ENCODE measurements at places on chromosomes 2 and 18.

- DNase-seq: no peak
Measured at GRCh38 chr2:218002845-218003180, at the start of gene TNS1. Gene TNS1 (minus strand): TSS chr2:218002995. CDS start chr2:218002872, 123 bp downstream.

DNA sequence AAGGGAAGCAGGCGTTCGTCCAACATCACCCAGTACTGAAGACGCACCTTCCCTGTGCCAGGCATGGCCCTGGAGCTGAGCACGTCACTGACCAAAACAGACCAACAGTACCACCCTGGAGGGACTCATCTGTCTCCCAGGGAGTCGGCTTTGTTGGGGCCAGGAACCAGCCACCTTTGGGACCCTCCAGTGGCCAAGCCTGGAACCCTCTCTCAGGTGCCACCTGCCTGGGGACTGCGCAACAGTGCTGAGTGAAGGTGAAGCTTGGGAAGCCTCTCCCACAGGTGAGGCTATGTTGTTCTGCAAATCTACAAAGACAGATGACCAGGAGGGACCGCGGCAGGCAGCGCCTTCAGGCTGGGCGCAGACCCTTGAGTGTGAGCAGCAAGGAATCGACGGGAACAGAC, 91.4 kb upstream of the OTOS start:
- no peak for DNase-seq

DNA sequence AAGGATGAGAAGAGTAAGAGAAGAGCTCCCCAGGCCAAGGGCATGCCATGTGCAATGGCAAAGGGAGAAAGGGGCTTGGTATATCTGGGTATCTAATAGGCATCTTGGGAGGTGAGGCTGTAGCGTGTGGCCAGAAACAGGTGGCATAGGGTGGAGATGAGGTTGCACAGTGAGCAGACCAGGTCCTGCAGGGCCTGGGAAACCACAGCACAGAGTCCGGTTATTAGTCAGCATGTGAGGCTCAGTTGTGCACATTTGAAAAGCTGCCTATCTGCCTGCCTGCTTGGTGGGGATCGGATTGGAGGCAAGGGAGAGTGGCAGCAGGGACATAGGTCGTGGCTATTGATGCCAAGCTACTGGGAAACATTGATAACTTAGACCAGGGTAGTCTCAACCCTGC, 190.6 kb downstream of the TPGS2 start:
- no peak for DNase-seq

- no peak for DNase-seq
Measured at GRCh38 chr2:111662771-111663470, 221.1 kb downstream of the ANAPC1 start.

DNA sequence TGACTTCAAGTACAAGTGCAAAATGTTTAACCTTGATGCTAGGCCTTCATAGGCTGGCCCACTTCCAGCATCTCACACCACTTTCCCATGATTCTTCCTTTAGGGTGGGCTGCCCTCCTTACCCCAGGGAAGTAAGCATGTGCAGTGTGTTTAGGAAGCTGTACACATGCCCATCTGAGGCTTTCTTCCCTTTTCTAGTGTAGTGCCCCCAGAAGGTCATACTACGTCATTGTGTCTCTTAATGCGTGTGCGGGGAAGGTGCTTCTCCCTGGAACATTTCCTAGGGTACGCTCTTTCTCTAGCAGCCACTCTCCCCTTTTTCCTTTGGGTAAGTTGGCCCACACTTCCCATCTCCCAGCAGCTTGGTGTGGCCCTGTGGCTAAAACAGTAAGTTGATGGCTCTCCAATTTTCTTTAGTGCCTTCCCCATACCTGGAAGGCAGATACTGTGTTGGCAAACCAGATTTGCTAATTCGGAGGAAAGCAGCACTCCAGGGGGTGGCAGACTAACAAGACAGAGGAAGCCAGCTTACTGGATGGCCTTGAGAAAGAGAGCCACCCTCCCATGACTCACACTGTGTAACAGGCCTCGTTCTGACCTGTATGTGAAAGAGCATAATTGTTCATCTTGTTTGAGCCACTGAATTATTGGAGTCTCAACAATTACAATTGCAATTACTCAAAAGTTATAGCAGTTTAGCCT, 1.1 kb upstream of the SULT6B1 start:
- no peak for DNase-seq

- no peak for DNase-seq
Measured at GRCh38 chr2:88182721-88183120, 12.6 kb downstream of the THNSL2 start.

DNA sequence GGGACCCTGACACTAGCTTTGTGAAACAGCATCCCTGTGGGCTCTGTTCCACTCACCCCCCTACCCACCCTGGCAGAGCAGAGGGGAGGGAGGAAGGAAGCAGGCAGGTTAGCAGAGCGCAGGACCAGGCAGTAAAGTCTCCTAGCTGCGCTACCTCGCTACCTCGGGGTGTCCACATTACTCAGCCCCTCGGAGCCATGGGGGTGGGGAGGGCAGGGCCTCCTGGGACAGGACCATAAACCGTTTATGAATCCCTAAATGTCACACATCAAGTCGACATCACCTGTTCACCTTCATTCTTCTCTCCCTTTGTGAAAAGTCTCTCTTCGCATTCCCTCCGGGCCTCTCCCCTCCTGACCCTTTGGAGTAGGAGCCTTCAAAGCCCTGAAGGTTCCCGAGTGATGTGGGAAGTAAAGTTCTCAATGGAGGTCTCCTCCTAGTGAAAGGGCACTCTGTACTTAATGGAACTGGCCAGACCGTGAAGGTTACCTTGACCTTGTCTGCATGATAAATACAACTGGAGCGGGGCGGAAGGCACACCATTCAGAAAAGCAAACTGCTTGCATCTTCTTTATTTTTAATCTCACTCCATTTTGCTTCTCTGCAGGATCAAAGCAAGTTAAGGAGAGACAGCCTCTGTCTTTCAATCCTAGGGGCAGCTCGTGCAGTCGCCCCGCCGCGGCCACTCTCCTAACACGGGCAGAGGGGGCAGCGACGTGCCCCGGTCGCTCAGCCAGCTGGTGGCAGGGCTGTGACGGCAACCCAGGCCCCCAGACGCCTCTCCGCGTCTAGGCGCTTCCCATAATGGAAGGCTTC, 23.7 kb upstream of the SMAD7 start:
- DNase-seq: no peak

DNA sequence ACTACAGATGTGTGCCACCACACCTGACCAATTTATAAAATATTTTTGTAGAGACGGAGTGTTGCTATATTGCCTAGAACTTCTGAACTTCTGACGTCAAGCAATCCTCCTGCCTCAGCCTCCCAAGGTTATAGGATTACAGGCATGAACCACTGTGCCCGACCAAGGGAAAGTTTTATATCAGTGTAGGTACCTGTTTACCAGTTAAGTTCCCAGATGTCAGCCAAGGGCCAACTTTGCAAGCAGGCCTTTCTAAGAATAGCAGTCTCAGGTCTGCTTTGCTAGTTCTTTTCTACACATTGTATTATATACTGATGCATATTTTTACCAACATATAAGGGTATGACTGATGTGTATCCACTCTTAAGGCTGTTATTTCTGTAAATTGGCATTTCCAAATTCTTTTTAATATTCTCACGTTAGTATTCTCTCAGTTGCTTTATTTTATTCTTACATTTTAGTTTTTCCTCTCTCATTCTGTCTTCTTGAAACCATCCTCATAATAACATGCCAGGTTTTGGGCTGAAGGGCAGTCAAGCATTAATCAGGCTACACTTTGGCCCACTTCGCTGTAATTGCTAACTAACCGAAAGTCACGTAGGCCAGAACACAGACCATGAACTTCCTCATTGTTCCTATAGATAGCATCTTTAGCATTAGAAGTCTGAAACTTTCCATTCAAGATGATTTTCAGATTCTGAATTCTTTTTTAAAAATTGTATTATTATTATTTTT, 25.0 kb upstream of the CXXC1 start:
- no peak for DNase-seq

- no peak for DNase-seq
Measured at GRCh38 chr18:11383381-11383780, 226.0 kb upstream of the SLC35G4 start.

DNA sequence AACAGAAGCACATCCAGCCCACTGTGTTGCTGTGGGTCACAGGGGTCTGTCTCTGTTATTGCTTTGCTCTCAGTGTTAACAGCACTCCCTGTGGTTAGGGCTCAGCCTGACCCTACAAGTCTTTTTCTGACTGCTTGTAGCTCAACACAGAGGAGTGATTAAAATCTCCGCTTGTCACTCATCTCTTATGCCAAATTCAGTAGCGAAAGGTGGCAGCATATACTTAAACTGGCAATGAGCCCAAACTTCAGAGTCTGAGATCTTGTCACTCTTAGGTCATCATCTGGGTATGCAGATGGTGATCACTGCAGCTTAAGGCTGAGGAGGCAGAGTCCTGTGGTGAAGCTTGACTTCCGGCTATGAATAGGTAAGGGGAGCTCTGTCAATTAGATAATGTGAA, 63.3 kb upstream of the CSRNP3 start:
- no peak for DNase-seq

- DNase-seq: no peak
Measured at GRCh38 chr18:31667185-31667584, 17.2 kb downstream of the B4GALT6 start.

- no peak for DNase-seq
Measured at GRCh38 chr2:63578767-63579166, 9.5 kb downstream of the WDPCP start.

DNA sequence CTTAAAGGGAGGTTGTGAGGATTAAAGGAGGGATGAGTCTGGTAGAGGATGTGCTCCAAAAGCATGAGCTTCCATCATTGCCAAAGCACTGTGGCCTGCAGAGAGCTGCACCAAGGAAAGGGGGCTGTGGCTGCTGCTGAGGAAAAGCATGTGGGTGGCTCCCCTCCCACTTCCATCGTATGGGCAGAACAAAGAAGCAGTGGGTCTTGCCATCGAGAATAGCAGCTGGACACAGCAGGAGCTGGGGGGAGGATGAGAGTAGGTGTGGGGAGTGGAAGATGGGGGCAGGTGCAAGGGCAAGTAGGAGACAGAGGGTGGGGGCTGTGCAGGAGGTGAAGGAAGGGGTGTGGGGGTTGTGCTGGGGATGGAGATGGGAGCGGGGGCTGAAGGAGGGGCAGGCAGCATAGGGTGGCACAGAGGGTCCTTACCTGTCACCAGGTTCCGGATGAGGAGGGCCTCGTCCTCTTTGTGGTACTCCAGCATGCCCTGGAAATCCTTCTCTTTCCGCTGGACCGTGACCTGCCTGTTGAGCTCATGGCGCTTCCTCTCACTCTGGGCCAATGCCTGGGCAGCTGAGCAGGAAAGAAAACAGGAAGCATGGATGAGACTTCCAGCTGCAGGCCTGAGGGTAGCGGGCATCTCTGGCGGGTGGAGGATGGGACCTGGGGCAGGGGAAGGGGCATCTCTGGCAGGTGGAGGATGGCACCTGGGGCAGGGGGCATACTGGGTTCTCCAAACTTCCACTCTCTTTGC, 33.6 kb upstream of the ACAA2 start:
- DNase-seq: no peak

GRCh38 chr2:39377226-39377939, 59.7 kb downstream of the MAP4K3 start:
- DNase-seq: no peak
